T-helper 1 cell treated with Interleukin-12 subunit alpha and Interleukin-12 subunit beta and Interleukin-4 antibody, amounts not matched to agents 30 ng/mL and 1 ng/mL, for 36 hours (primary cell): ENCODE measurements at places on chromosomes 2 and 18. TPM values are rescaled to one million over a fixed set of nuclear protein-coding genes. Genes with fewer than 3 reads are reported as not detected.

The BUB1 gene
- total RNA-seq, result 87.5 and 88.5 TPM in 2 replicates

The COLEC12 gene
- total RNA-seq, result not detected in 2 replicates

The GRHL1 gene
- total RNA-seq, result 1.1 and 1.8 TPM in 2 replicates

The MREG gene
- total RNA-seq, result 7.9 and 8.7 TPM in 2 replicates

The NCKAP5 gene
- total RNA-seq, result not detected in 2 replicates

The PROKR1 gene
- 0.05 TPM in 1 of 2 replicates, not detected in the other for total RNA-seq

The TCF23 gene
- total RNA-seq, result 0.05 TPM in 2 replicates

The SLC4A3 gene
- not detected in 2 replicates for total RNA-seq

The ADCYAP1 gene
- not detected in 2 replicates for total RNA-seq

The NETO1 gene
- total RNA-seq, result not detected in 2 replicates

The PAIP2B gene
- 0.66 and 0.74 TPM in 2 replicates for total RNA-seq

The VWA3B gene
- total RNA-seq, result not detected in 2 replicates

The NPHP1 gene
- 0.12 and 0.15 TPM in 2 replicates for total RNA-seq

The SNED1 gene
- total RNA-seq, result 21.0 and 22.3 TPM in 2 replicates

The FRZB gene
- not detected in 2 replicates for total RNA-seq
